ENCODE measurements at places on chromosomes 11 and 22. TPM values are rescaled to one million over a fixed set of nuclear protein-coding genes. Genes with fewer than 3 reads are reported as not detected.

PKNOX2 gene
- 89.3 TPM for total RNA-seq

CASP12 gene
- total RNA-seq, result 0.78 TPM

FAM180B gene
- 0.52 TPM for total RNA-seq

P2RY6 gene
- total RNA-seq, result not detected

SLC22A8 gene
- not detected for total RNA-seq

SART1 gene
- 45.5 TPM for total RNA-seq

CADM1 gene
- 19.6 TPM for total RNA-seq

HORMAD2 gene
- total RNA-seq, result not detected

SPI1 gene
- not detected for total RNA-seq

All from osteocyte (in vitro differentiated cells).